ENCODE measurements at places on chromosomes 11 and 22.

DNA sequence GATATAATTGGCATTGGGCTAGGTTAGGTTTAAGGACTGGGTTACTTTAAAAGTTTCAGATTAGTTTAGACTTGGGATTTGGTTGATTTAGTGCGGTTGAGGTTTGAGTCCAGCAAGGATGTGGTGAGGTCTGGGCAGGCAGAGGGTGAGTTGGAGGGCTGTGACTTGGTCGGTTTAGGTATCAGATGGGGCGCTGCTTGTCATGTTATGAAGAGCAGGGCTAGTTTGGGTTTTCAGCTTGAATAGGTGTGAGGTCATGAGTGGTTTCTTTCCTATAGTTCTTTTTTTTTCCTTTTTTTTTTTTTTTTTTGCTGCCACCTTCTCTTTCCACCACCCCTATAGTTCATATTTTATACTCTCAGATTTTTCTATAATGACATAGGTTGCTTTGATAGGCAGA lies 4.8 kb downstream of the CLCF1 start:
- DNase-seq = no peak

DNA sequence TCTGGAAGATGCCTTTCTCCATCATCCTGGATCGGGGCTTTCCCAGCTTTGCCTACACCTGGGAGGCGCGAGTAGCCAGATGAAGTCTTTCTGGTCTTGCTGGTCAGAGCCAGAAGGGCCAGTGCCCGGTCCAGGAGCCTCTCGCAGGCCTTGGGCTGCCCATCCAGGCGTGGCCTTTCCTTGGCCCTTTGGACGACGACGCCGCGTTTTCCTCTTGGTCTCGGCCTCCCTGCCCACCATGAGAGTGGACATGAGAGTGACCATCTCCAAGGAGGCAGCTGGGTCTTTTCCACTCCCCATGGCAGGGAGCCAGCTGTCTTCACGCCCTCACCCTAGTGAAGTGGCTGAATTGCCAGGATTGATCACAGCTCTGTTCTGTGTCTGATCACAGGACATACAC lies 3.5 kb downstream of the PTDSS2 start:
- DNase-seq = no peak

- DNase-seq = no peak
These were observed 170.7 kb downstream of the CHST1 start for GRCh38 chr11:45494738-45495137.

DNA sequence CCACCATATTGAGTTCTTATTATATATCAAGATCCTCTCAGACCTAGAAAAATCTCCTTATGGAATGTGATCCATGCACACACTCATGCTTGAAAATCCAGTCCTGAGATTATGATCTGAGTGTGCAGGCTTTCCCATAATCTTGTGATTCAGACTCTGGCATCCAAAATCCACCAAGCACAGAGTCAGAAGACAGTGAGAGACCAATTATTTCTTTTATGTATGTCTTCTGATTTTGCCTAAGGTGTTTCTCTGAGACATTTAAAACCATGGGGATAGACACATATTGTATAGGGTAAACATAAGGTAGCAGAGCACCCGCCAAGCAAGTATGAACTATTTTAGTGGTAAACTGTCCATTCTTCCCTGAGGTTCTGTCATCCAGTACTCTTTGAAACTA lies 52.0 kb upstream of the MMP13 start:
- DNase-seq = no peak

- DNase-seq = no peak
These were observed 17.1 kb upstream of the CSRP3 start for GRCh38 chr11:19218786-19219460.

- no peak for DNase-seq
These were observed 53.1 kb downstream of the MAP6 start for GRCh38 chr11:75615751-75616150.

DNA sequence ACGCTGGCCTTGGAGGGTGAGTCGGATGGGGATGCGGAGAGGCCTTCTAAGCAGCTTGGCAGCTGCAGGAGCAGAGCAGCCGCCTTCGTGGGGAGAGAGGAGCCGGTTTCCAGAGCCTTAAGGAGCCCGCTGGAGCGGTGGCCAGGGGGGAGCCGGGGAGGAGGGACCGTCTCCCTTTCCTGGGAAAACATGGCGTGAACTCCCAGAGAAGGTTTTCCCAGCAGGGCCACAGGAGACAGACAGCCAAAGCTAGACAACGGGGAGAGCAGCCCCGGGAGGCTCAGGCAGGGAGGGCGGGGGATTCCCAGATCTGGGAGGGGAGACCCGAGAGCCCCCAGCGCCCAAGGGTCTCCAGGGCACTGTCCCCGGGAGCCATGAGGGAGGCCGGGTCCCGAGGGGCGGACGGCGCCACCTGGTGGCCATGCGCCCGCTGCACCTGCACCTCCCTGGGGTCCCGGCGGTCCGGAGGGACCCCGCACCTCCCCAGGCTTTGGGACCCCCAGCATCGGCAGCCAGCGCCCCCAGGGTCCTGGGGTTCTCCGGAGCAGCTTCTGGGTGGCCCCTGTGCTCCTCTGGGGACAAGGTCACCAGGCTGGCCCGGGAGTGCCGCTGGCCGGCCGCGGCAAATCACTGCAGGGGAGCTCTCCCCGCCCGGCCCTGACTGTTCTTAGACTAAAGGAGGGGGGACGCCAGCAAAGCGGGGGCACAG lies 2.4 kb upstream of the SYT8 start:
- DNase-seq = peak; percentile 40

- DNase-seq = no peak
These were observed 186.4 kb downstream of the BLID start for GRCh38 chr11:121929581-121929980.

DNA sequence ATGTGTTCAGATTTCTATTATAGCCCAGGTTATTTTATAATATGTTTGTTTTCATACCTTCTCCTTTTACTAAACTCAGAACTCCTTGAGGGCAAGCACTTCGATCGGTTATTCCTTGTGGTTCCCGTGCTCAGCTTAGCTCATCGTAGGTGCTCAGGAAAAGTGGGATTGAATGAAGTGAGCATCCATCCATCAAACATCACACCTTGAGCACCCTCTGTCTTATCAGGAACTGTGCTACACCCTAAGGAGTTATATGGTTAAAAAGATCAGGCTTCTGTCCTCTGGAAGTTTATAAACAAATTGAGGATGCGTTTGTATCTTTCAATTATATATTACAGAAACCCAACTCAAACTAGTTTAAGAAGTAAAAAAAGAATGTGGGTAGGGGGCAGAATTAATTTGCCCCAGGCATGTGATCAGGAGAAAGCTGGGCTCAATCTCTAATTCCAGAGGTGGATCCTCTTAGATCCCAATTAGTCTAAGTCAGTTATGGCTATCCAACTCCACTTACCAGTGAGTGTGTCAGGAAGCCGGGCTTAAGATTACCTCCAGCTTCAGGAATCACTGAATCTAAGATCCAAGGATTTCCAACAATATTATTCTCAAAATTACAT lies 59.9 kb upstream of the RRAS2 start:
- no peak for DNase-seq

- no peak for DNase-seq
These were observed 740 bp upstream of the TRMT2A start for GRCh38 chr22:20117633-20118299.

DNA sequence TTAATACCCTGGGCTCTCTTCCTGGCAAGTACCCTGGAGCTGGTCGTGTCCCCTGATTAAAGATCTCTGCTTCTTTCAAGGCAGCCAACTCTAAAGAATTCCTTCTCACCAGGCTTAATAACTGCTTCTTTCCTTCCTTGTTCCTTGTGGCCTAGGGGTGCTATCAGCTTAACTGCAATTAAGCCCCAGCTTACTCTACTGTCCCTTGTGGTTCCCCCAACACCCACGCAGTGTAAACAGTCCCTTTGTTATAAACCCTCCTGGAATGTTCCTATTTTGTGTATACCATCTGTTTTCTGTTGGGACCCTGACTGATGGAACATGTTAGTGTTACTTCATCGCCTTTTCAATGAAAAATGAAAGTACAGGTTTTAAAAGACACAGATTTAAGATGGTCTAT lies 126.4 kb upstream of the KIRREL3 start:
- no peak for DNase-seq

GRCh38 chr11:70926543-70927201 lies 325.7 kb downstream of the SHANK2 start:
- no peak for DNase-seq

DNA sequence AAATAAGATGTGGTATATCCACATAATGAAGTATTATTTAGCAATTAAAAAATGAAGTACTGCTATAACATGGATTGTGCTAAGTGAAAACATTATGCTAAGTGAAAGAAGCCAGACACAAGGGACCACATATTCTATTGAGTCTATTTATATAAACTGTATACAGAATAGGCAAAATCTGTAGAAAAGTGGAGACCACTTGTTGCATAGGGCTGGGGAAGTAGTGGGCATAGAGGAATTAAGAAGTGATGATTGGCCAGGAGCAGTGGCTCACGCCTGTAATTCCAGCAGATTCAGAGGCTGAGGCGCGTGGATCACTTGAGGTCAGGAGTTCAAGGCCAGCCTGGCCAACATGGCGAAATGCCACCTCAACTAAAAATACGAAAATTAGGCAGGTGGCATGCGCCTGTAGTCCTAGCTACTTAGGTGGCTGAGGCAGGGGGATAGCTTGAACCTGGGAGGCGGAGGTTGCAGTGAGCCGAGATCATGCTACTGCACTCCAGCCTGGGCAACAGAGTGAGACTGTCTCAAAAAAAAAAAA lies 109.6 kb downstream of the RBFOX2 start:
- DNase-seq = no peak

DNA sequence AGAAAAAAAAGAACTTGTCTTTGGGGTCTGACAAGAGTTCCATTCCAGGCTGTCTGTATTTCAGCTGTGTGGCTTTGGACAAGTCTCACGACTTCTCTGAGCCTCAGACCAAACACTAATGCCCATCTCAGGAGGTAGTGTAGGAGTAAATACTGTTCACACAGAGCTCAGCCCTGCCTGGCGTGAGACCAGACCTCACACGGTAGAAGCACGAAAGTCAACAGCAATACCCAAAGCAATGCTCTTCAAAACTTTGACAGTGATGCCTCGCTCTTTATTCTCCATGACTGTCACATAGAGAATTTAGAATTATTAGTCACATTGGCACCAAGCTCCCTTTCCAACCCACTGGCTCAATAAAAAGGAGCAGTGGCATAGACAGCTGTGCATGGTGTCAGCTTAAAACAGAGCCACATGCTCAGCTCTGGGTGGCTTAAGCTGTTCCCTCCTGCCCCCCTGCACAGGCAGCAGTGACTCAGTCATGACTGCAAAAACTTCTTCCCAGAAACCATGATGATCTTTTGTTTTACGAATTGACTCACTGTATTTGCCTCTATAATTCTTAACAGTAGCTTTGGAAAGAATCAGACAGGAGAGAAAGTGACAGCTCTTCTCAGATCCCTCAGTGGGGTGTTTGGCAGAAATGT lies 74.0 kb upstream of the PHF21B start:
- DNase-seq = no peak

GRCh38 chr11:9745411-9746211 lies 81.7 kb downstream of the SWAP70 start:
- DNase-seq = no peak

DNA sequence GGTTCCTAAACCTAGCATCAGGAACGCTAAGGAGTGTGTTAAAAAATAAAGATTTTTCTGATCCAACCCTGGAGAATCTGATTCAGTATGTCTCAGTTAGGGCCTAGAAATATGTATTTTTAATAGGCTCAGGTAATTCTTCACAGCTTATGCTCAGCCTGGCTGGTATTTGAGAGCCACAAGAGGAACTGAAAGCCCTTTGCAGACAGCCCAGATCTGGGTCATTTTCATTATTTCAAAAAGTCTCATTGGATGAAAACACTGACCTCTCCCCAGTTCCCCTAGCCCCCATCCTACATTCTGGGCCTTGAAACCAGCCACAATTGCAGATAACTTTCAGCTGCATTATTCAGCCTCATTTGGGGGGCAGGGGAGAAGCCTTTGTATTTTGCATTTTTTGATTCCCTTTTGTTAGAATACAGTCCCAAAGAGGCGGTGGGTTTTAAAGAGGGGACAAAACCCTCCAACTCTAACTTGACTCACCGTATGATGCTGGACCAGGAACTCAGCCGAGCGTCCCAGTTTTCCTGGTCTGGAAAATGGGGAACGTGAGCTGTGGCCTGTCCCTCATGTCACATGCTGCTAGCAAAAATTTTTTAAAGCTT lies 66.0 kb upstream of the LARGE1 start:
- no peak for DNase-seq

- no peak for DNase-seq
These were observed 179.6 kb downstream of the UVRAG start for GRCh38 chr11:75994616-75995015.

GRCh38 chr11:131228378-131228777 lies 142.0 kb upstream of the NTM start:
- no peak for DNase-seq

GRCh38 chr11:26134481-26135355 lies 197.2 kb upstream of the ANO3 start:
- DNase-seq = no peak

GRCh38 chr11:62402960-62403730 lies 15.7 kb upstream of the SCGB1A1 start:
- no peak for DNase-seq

DNA sequence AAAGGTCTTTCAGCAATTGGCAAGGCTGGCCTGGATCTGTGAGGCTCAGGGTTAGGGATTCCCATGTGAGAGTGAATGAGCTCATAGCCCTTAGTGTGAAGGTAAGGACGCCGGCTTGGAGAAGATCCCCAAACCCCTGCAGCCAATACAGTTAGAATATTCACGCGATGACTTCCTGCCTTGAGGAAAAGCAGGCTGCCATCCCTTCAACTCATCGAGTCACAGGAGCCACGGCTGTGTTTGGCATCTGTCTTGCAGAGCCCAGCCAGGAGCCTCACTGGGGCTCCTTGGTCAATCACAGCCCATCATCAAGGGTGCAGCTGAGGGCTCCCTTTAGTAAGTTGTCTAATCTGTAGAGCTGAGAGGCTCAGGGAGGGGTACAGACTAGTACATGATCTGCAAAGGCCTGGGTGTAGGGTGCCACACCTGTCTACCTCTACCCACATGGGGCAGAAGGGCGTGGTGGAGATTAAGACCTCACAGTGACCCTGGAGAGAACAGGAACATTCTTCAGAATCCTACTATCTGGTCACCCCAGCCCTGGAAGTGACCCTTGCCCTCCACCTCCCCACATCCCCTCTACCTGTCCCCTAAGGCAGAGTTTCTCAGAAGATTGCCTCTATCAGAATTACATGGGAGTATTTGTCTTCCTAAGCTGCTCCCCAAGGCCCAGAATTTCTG lies 18.5 kb downstream of the IL10RA start:
- no peak for DNase-seq

- no peak for DNase-seq
These were observed 29.3 kb upstream of the CSNK1E start for GRCh38 chr22:38346506-38346905.

GRCh38 chr22:49505337-49506009 lies 322.2 kb downstream of the BRD1 start:
- DNase-seq = no peak

GRCh38 chr11:70000228-70000627 lies 77.9 kb upstream of the ANO1 start:
- no peak for DNase-seq

- DNase-seq = no peak
These were observed 23.8 kb downstream of the DDI1 start for GRCh38 chr11:104060004-104060794.

DNA sequence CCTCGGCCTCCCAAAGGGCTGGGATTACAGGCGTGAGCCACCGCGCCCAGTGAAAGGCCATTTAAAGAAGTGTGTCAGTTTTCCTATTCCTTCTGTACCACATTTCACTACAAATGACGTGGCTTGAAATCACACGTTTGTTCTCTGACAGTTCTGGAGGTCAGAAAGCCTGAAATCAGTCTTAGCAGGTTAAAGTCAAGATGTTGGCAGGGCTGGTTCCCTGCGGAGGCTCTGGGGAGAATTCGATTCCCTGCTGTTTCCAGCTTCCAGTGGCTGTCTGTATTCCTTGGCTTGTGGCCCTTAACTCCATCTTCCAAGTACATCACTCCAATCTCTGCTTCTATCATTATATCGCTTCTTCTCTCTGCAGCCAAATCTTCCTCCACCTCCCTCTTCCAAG lies 383.2 kb downstream of the LARGE1 start:
- no peak for DNase-seq
